ENCODE measurements at places on chromosomes 5 and 9. TPM values are rescaled to one million over a fixed set of nuclear protein-coding genes. Genes with fewer than 3 reads are reported as not detected.

The IFNA13 gene
- not detected for total RNA-seq

The MCC gene
- 8.8 TPM for total RNA-seq

The PCDHA13 gene
- total RNA-seq, result 0.98 TPM

The TAF11L10 gene
- total RNA-seq, result not detected

The ZNF483 gene
- total RNA-seq, result 10.4 TPM

- no peak overlapping the region for H3K27ac ChIP-seq
- H3K36me3 ChIP-seq, result peaks cover 6% of the 10 kb centered on the region
- peak overlapping the region; percentile 50 for H3K4me3 ChIP-seq
- DNase-seq, result no peak
These were observed 3.7 kb downstream of the ANXA1 start for GRCh38 chr9:73155377-73155776.

GRCh38 chr9:134307674-134308638, 18.3 kb upstream of the RXRA start:
- H3K36me3 ChIP-seq, result no peaks in the 10 kb centered on the region
- H3K4me3 ChIP-seq, result no peak overlapping the region
- no peaks in the 10 kb centered on the region for H3K27me3 ChIP-seq
- no peak for DNase-seq
- no peaks in the 10 kb centered on the region for H3K4me1 ChIP-seq

DNA sequence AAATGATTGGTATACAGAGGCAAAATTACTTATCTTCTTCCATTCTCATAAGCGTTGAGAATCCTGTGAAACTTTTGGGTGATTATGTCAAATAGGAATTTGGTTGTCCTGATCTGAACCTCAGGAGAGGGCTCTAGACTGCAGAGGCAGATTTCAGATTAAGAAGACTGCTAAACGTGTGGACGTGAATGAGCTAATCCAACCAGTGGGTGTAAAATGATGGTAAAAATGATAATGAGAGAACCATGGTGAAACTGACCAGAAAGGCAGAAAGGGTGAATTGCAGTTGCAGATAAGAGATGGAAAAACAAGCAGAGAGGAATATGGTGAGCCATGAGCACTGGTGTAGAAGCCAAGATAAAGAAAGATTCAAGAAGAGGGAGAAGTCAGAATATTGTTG, 1200.2 kb upstream of the CDH6 start:
- DNase-seq, result no peak
- no peaks in the 10 kb centered on the region for H3K36me3 ChIP-seq
- no peak overlapping the region for H3K4me3 ChIP-seq
- H3K27me3 ChIP-seq, result no peaks in the 10 kb centered on the region
- no peaks in the 10 kb centered on the region for H3K4me1 ChIP-seq

- H3K36me3 ChIP-seq, result no peaks in the 10 kb centered on the region
- no peaks in the 10 kb centered on the region for H3K4me1 ChIP-seq
- no peak for DNase-seq
- H3K27me3 ChIP-seq, result no peaks in the 10 kb centered on the region
These were observed 90.3 kb upstream of the PLCXD3 start for GRCh38 chr5:41600731-41601130.
